ENCODE measurements at places on chromosomes 5 and 9.

DNA sequence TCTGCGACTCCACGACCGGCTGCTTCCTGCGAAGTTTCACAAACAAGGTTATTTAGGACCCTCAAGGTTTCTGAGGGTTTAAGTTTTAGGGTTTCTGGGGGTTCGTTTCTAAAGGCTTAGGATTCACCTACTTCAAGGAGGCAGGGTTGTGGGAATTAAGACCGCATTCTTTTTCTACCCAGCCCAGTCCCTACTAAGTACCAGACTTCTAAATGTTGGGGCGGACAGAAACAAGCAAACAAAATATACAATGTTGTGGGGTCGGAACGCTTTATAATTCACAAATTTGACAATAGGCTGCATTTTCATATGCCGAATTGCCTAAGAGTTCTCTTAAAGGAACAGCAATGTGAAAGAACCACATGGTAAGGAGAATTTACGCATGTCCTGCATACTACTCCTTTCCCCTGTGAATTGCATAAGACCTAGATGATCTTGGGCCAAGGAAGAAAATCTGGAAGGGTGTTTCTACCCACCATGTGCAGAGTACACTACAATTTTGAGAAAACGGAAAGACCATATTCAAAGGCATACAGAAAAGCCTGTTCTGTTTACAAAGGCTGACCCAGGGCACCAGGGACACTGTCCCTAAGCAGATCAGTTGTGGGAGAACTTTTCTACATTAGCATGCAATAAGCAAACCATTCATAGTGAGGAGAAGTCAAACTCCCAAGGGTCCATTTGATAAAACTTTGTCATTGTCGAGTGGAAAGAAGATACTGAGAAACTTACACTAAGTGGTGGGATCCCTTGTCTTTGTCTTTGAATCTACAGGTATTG lies 457.3 kb downstream of the RAB3C start:
- no peak for DNase-seq

- no peak for DNase-seq
These were observed 84.2 kb downstream of the ESM1 start for GRCh38 chr5:54900984-54901725.

GRCh38 chr9:92963831-92964606 lies 16.7 kb downstream of the FGD3 start:
- no peak for DNase-seq

GRCh38 chr9:94805585-94805984 lies 79.1 kb downstream of the AOPEP start:
- no peak for DNase-seq

DNA sequence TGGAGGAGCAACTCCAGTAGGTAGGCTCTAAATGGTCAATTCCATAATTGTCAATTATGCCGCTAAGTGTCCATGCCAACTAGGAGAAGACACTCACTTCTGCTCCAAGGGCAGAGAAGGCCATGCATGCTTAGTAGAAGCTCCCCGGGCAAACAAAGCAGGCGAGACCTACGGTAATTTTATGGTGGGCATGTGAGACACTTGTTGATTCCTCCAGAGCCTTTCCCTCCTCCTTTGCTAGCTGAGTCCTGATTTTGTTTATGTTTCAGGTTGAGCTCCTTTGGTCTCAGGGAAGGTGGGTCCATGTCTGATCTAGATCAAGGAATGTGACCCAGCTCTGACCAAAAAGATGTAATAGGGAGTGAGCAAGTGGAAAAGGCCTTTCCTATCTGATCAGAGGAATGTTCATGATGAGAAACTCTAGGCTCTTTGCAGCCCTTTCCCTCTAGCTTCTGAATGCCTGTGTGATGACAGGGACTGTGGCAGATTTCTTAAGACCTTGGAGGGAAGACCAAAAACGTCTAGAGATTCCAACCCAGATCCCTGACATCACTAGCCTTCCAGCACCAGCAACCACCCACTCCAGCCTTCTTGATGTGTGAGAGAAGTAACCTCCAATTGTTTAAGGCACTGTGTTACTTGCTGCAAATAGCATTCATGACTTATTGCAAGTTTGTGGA lies 7.7 kb upstream of the CPEB4 start:
- DNase-seq, result no peak

DNA sequence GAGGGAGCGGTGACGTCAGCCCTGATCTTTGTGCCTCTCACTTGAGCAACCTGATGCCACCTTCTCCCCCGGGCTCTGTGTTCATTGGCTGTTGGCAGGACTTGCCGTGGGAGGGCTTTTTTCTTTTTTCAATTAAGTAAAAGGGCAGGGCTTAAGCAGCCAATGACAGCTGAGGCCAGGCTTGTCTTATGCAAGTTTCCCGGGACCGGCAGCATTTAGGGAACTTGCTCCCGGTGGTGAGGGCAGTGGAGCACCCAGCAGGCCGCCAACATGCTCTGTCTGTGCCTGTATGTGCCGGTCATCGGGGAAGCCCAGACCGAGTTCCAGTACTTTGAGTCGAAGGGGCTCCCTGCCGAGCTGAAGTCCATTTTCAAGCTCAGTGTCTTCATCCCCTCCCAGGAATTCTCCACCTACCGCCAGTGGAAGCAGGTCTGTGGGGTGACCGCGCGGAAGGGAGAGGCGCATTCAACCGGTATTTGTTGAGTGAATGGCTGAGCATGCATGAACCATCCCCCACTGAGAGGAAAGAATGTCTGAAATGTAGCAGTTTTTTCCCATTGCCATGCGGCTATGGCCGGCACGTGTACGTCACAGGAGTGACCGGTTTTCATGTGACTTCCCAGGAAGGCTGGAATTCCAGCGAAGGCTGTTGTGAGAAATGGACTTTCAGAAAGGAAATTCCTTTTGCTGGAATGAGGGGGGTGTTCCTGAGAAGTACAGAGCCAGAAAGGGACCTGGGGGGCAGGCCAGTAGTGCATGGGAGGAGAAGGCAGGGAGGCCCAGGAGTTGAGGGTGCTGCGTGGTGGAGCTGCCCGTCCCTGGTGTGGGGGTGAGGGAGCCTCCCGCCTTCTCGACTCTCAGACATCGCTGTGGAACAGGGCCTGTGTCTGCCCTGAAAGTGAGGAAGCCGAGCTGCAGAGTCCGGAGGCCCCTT lies 29.0 kb downstream of the PTGES2 start:
- DNase-seq, result peak; percentile 84

Measured in retina (tissue), 1 donor.